ENCODE measurements at places on chromosomes 6 and 20.

- no peak for DNase-seq
Observed at GRCh38 chr20:33653900-33654596, 8.1 kb upstream of the C20orf144 start.

- no peak for DNase-seq
Observed at GRCh38 chr6:14635934-14636591, 518.5 kb downstream of the CD83 start.

DNA sequence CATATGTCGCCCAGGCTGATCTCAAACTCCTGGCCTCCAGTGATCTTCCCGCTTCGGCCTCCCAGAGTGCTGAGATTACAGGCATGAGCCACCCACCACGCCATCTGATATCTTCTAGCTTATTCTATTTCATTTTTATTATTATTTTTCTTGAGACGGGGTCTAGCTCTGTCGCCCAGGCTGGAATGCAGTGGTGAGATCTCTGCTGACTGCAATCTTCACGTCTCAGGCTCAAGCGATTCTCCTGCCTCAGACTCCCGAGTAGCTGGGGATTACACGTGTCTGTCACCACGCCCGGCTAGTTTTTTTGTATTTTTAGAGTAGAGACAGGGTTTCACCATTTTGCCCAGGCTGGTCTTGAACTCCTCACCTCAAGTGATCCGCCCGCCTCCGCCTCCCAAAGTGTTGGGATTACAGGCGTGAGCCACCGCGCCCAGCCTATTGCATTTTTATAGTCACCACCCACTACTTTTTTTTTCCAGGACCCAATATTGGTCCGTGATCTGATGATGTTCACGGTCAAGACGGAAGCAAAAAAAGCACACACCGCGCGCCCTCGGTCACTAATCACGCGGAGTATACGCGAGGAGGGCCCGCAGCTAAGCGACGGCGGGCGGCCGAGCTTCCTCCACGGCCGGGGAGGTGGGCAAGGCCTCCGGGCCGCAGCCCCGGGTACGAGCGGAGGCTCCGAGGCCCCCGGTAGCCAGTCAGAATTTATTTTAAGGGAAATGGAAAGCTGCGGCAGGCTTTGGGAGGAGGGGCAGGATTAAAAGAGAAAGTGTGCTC lies 1.1 kb upstream of the LSM14B start:
- DNase-seq, result no peak

GRCh38 chr6:81475646-81476045 lies 276.8 kb downstream of the TENT5A start:
- no peak for DNase-seq

GRCh38 chr6:142008781-142009180 lies 123.9 kb upstream of the GJE1 start:
- no peak for DNase-seq
